Right lobe of liver (tissue), 6 donors: ENCODE measurements at places on chromosomes 4 and X.
A peak's percentile ranks its signal among the peaks of the same experiment; 100 is the strongest.

DNA sequence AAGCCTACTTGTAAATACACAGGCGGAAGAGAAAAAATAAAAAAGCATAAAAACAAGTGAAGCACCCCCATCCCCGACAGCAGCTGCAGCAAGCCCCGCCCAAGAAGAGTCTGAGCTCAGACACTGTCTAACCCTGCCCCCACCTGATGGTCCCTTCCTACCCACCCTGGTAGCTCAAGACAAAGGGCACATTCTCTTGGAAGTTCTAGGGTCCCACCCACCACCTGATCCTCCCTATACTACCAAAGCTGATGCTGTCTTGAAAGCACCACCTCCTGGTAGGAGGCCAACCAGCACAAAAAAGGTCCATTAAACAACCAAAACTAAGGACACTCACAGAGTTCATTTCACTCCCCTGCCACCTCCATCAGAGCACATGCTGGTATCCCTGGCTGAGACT is 308.2 kb downstream of the KLHL13 start:
- no peak for DNase-seq

GRCh38 chrX:23503835-23504539 is 163.3 kb upstream of the PRDX4 start:
- DNase-seq: peak; percentile 44

GRCh38 chr4:142406917-142407501 is 439.1 kb downstream of the INPP4B start:
- DNase-seq: no peak

GRCh38 chrX:127552571-127552970 is 499.6 kb downstream of the ACTRT1 start:
- DNase-seq: no peak

DNA sequence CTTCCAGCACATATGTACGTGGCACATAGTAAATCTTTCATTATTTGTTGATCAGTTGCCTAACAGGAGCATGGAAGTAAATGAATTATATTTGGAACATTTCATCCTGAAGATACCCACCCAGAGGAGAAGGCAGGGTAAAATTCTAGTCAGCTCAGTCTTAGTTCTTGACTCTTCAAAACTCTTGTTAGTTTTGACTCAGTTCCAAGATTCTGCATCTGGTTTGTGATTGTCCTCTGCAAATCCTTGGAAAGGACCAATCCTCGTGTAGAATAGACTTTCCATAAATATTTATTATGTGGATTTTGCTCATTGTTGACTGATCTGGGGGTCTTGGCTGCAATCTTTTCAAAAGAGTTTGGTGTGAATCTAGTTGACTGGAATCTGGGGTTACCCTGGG is 257.5 kb upstream of the FAT1 start:
- DNase-seq: no peak

DNA sequence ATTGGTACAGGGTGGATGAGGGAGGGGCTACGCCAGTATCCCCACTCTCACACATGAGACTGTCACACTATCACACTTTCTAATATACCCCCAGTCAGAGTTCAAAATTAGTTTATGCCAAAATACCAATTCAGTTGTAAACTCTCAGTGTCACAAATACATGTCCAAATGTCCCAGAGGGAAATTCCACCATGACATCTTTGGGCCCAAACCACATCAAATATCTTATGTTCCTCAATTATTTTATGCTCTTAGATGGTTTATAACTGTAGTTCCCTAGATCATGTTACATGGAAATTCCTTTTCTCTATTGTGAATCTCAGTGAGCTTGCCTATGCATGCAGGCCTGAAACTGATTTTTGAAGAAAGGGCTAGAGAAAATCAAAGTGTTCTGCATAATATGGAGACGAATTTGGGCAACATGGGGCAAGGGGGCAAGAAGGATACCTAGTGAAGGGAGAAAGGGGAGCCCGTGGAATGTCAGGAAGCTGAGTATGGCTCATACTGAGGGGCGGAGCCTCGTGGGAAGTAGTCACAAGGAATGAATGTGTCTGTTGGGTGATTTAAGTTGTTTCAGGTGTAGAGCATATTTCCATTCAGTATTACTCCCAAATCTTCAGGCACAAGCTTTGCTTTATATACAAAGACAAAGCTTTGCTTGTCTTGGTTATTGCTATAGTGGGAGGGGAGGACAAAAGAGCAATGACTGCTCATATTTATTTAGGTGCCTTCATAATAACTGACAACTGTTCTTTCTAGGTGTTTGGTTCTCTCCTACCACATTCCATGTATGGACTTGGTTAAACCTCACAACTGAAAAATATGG is 40.8 kb downstream of the CLNK start:
- no peak for DNase-seq

GRCh38 chr4:2135083-2135482 is 76.0 kb downstream of the NAT8L start:
- DNase-seq: no peak

DNA sequence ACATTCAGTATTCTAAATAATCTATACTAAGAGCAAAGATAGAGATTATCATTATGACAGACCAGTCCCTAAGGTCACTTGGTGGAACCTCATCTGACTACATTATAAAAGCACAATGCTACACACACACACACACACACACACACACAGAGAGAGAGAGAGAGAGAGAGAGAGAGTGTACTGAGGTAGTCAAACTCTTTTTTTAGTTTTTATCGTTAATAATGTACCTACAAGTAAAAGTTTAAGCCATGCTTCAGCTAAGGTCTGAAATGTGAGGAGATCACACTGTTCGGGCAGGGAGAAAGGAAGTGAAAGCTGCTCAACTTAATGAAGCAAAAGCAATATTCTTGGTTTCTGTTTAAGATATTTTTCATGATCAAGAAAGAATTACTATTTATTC is 75.8 kb upstream of the CCDC160 start:
- no peak for DNase-seq

DNA sequence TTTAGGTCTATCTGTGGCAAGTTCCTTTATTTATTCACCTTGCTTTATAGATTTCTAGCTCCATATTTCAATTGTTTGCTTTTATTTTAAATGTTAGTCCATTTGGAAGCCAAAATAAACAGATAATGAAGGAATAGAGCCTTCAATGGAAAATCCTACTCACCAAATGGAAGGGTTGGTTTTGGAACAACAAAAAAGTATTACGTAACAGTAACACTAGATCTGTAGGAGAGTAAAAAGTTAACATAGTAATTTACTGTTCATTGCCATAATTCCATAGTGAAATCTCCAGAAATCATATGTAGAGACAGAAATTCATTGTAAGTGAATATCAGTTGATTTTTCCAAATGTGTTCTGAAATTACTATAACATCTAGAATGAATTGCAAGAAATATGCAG is 34.6 kb downstream of the NWD2 start:
- no peak for DNase-seq
